ENCODE measurements at places on chromosomes 3 and 15.

DNA sequence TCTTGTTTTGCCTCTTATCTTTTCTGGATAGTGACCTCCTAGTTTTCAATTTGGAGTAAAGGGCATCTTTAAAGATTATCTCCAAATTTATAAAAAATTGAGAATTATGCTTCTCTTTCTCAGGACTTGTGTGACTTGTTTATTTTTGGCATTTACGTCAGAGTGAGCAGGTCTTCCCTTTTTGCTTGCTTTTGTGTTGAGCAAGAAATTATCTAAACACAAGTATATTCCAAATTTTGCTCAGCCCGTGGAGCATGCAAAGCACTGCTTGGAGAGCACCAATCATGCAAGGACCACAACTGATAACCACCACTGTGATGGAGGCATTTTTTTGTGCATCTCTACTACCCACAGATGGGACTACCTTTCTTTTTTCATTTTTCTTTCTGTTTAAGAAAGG is 7.1 kb downstream of the SLC25A26 start:
- no peak for DNase-seq

- DNase-seq, result no peak
These were observed 27.5 kb downstream of the RAB6B start for GRCh38 chr3:133868186-133868585.

DNA sequence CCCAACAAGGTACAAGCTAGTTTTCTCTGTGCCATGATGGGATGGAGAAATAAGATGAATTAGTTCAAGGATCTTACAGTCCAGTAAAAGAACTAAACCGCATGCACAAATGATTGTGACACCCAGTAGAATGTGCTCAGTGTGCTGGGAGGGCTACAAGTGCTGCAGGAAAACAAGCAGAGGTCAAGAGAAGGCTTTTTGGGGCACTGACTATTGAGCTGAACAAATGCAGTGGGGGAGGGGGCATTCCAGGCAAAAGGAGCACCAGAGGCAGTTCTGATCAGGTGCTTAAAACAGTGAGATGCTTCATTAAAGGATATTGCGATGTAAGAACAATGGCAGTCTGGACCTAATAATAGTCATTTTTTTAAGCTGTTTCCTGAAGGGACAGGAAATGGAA is 6.0 kb downstream of the SLC27A2 start:
- no peak for DNase-seq

DNA sequence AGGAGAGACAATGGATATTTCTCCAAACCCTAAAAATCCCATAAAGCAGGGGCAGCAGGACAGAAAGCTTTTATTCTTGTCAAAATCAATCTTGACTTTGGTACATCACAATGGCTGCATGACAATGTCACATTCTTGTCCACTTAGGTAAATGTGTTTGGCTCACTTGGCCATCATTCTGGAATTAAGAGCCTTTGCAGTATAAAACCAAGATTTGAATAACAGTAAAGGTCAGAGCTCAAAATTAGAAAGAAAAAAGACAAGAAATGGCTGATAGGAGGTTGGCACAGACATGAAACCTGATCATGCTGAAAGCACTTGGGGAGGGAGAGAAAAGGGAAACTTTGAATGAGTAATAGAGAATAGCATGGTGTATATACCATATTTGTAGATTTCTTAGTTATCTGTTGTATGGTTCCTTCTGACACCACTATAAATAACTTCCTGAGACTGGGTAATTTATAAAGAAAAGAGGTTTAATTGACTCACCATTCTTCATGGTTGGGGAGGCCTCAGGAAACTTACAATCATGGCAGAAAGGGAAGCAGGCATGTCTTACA is 158.5 kb upstream of the SGO1 start:
- no peak for DNase-seq

DNA sequence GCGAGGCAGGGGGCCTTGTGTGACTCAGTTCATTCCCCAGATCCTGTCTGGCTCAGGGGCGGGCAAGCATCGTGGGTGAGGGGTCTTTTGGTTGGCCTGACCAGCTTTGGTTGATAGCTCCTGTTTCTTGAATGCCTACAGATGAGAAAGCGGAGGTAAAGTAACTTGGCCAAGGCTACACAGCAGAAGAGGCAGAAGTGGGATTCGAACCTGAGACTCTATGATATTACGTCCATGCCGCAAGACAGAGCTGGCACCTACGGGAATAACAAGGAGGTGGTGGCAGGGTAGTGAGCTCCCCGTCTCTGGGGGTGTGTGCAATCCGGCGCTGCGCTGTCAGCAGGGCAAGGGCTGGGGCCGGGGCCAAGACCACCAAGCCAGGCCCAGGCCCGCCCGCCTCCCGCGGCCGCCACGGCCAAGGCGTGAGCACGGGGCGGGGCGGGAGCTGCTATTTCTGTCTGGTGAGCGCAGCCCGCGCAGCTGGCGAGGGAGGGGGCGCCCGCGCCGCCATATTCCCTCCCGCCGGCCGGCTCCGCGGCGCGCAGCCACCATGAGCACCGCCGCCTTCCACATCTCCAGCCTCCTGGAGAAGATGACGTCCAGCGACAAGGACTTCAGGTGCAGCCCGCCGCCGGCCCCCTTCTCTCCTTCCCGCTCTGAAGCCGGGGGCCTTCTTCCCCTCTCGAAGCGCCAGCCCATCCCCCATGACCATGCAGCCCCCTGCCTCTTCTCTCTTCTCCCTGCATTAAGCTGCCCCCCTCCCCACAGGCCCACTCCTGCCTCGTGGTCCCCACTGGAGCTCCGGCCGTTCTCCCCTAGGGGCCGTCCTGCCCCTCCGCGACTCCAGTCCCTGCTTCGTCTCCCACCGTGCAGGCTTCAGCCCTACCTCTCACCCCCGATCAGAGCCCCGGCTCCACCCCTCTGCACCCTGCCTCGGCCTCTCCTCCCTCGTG is at the start of gene CAND2:
Gene CAND2, plus strand, starts transcription at position 510 of the 953 bp plus-strand sequence. Its CDS starts 41 bp downstream, at position 551.
- DNase-seq, result no peak

GRCh38 chr3:150232992-150233451 is 175.1 kb upstream of the TSC22D2 start:
- no peak for DNase-seq

GRCh38 chr15:92733934-92734521 is 78.5 kb upstream of the FAM174B start:
- DNase-seq, result no peak

DNA sequence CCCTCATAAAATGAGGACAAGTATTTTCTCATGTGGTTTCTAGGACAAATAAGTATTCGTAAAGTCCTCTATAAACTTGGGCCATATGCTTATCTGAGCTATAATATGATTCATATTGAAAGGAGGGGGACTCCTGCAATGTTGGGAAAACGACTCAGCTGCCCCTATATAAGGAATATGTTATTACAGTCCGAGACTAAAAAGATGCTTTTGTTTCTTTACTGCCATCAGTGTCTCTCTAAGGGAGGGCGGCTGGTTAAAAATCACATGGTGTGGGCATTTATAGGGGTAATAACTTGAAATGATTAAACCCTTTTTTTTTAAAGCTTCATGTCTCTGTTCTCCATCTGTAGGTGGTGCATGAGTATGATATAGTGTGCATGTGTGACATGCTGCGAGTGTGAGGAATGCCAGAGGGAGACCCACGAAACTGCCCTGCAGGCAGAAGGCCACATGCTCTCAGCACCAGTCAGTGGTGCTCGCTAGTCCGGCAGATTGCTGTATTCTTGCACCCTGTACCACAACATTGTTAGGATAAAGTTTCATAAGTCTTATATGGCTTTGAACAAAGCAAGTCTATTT is 256.0 kb upstream of the CTDSPL start:
- DNase-seq, result no peak

- no peak for DNase-seq
These were observed 378.7 kb downstream of the MCTP2 start for GRCh38 chr15:94610069-94610468.

DNA sequence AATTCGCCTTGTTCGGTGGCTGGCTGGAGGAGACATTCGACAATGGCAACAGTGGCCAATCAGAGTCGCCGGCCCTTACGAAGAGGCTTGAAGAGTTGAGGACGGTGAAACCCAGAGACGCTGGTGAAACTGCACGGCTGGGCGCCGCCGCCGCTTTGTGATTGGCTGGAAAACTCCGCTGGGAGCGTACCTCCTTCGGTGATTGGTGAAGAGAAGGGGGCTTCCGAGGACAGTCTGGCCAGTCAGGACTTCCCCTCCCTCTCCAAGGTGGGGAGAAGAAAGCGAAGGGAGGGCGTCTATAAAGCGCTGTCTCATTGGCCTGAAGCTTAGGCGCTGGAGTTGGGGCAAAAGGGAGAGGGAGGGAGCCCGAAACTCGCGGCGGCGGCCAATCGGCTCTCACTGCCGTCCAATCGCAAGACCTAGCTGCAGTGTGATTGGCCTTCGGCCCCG is 554 bp upstream of the GSK3B start:
- DNase-seq, result no peak

DNA sequence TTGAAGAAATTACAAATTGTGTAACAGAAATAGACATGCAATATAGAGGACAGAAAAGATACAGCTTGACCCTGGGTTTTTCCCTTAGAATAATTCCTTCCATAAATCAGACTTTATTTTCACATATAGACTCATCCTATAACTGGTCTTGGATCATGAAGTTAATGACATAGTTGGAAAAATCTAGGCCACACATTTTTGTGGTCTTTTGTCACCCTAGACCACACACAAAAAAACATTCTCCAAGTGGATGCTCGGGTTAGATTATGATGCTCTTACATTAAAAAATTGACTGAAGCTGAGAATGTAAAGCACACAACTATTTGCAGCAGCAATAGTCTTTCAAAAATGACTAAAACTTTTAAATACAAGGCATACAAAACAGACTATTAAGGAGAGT is 7.5 kb upstream of the PLA2G4D start:
- DNase-seq, result no peak

DNA sequence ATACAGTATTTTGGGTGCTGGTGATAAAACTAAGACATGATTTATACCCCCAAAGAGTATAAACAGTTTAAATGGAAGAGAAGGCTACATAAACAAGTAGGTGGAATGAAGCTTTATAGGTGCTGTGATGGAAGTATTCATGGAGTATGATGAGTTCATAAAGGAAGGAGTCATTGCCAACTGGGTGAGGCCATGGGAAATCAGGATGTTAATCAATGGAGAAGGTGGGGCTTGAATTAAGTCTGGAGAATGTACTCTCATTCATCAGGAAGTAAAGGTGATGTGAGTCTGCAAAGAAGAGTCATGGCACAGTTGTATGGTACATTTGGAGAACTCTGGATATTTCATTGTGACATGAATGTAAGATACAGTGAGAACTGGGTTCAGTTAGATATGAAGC is 147.5 kb upstream of the MME start:
- DNase-seq, result no peak

DNA sequence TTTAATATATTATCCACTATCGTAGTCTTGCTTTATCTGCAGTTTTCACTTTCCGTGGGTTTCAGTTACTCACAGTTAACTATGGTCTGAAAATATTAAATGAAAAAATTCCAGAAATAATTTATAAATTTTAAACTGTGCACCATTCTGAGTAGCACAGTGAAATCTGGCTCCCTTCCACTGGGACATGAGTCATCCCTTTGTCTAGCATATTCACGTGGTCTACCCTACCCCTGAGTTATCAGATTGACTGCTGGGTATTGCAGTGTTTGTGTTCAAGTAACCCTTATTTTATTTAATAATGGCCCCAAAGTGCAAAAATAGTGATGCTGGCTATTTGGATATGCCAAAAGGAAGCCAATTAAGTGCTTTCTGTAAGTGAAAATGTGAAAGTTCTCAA is 539.5 kb upstream of the AGTR1 start:
- DNase-seq, result no peak

- no peak for DNase-seq
These were observed 109.2 kb downstream of the NEDD4 start for GRCh38 chr15:55884223-55884622.

- no peak for DNase-seq
These were observed 332.5 kb upstream of the BCHE start for GRCh38 chr3:166169681-166170080.

GRCh38 chr3:150784747-150785125 is 21.8 kb upstream of the SIAH2 start:
- DNase-seq, result no peak

GRCh38 chr3:172751175-172751704 is 714 bp downstream of the ECT2 start:
- no peak for DNase-seq

DNA sequence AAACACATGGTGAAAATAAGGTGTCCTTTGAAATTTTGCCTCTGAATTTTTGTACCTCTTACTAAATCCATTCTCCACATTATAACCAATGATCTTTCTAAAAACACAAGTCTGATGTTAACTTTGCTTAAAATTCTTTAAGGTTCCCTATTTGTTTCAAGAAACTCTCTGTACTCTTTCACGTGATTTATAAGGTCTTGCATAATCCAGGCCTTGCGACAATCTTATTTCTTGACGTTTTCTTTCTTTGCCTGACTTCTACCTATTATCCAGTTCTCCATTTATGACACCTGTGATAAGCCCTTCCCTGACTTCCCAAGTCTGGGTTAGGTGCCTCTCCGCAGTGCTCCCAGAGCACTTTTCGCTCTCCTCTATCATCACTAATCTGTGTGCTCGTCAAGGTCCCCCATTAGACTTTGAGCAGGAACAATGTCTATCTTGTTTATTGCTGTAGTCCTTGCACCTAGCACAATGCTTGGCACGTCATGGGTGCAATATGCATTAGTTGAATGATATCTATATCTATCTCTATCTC is 24.3 kb upstream of the KPNA1 start:
- DNase-seq, result no peak

DNA sequence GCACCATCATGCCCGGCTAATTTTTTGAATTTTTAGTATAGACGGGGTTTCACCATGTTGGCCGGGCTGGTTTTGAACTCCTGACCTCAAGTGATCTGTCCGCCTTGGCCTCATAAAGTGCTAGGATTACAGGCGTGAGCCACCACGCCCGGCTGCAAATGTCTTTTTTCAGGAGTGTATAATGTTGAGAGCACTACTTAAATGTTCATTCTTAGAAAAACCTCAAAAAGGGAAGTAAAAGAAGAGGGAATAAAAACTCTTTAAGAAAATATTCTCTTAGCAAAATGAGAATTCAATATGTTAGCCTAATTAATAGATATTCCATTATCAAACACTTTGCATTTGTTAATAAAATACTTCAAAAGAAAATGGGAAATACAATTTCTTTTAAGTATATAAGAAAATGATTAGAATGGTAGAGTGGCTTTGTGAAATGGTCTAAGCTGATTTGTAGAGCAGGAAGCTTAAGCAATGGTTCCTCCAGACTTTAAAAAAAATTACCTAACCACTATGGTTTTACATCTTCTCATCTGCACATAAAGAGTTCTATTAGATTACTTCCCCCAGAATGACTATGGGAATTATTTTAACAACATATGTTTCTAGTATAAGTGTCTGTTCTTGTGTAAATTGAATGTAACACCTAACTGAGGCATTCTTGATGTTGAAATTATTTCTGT is 226.7 kb upstream of the ALCAM start:
- no peak for DNase-seq

- no peak for DNase-seq
These were observed 18.6 kb downstream of the SSUH2 start for GRCh38 chr3:8625991-8626390.

GRCh38 chr3:172286548-172287148 is 161.6 kb downstream of the GHSR start:
- DNase-seq, result no peak

GRCh38 chr15:90903733-90904536 is 833 bp downstream of the MAN2A2 start:
- DNase-seq, result no peak

- DNase-seq, result no peak
These were observed 634.3 kb upstream of the GOLIM4 start for GRCh38 chr3:168730073-168730472.
